CD4-positive, alpha-beta T cell treated with Interleukin-4 for 4 hours (primary cell): ENCODE measurements at places on chromosomes 6 and 20.
A peak's percentile ranks its signal among the peaks of the same experiment; 100 is the strongest.

DNA sequence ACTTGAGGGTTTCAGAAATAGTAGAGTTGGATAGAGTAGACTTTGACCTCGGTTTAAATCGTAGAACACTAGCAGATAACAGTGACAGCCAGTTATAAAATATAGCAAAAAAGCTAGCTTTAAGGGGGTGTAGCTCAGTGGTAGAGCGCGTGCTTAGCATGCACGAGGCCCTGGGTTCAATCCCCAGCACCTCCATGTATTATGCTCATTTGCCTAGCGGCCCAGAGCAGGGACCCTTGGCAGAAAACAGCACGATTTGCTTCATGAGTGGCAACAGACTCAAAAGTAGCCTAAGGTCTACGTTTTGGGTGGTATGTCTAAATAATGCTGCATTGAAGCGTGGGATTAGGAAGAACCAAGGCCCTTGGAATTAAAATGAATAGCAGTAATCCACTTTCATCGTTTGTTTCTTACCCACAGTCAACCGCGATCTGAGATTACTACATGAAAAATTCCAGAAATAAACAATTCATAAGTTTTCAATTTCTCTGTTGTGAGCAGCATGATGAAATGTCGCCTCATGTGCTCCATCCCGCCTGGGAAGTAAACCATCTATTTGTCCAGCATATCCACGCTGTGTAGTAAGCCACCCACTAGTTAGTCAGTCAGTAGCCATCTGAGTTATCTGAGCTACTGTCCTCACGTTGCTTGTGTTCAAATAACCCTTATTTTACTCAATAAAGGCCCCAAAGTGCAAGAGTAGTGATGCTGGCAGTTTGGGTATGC lies 184.9 kb downstream of the GPX5 start:
- no peak for DNase-seq

GRCh38 chr6:2970753-2971419 lies 481 bp downstream of the SERPINB6 start:
- DNase-seq: peak; percentile 51

DNA sequence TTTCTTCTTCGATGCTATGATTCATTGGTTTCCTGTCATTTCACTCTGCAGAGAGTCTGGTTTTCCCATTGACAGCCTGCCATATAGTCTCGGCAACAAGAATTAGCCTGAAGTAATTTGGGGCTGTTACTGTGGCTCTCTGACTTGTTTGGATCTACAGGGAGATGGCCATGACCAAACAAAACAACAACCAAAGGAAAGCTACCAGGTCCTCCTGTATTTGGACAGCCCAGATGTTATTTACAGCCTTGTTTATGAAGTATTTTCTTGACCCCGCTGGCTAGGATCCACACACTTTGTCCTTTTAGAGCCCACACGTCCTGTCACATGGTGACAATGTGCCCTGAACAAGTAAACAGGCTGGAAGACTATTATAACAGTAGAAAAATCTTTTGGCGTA lies 111.4 kb upstream of the PREP start:
- peak; percentile 3 for DNase-seq

DNA sequence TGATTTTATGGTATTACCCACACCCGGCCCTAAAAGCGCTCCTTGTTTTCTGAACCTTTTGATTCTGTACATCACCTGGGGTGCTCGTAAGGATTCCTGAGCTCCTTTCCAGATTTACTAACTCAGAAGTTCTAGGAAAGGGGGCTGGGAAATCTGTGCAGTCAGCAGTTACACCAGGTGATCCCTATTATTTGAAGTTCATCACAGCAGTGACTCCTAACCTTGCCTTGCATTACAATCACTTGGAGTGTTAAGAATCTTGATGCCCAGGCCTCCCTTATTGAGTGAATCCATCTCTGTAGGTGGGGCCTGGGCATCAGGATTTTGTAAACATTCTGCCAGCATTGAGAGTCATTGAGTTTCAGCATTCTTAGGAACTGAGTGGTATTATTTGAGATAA lies 44.7 kb downstream of the BMP6 start:
- DNase-seq: no peak

GRCh38 chr20:17950670-17951069 lies 17.9 kb downstream of the SNX5 start:
- DNase-seq: no peak

DNA sequence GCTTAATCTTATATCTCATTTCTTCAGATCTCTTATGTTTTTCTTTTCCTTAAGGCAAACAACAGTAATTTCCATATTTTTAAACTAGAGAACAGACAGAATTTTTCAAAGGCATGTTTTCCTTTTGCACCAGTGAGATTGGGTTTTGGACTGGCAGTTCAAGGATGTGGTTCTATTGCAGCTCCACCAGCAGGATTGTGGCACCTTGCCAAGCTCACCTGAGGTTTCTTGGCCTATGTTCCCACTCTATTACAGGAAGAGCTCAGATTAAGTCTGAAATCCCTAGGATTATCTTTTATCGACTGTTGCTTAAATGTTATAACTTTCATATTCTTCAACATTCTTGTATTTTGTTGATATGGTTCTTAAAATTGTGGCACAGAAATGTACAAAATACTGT lies 218.9 kb downstream of the PLCB4 start:
- no peak for DNase-seq

DNA sequence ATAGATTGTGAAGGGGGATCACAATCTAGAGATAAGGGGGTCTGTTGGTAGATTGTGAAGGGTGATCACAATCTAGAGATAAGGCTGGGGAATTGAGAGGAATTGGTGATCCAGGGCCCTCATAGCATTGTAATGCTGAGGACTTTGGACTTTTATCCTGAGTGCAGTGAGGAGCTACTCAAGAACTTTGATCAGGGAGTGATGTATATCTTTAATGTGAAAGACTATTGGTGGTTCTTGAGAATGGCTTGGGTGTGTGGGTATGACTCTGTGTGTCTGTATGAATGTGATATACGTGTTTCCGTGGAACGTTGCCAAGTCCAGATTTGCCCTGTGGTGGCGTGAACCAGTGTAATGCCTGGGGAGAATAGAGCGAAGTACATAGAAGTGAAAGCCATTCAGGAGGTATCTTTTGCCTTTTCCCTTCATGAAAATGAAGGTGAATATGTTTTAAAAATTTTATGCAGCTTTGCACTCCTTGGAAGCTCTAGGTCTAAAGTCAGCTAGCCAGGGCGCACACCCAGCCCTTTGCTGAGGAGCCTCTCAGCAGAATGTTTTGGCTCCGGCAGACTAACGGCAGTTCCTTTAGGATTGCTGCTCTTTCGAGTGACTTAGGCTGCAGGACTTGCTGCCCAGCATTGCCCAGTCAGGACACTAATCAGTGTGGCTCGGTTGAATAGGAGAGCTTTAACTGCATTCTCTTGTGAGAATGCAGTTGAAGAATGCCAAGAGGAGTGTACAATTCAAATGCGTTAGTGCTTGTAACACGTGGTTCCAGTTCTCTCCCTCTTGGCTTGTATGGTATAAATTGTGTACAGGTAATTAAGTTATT lies 3.5 kb downstream of the ZFAND3 start:
- peak; percentile 23 for DNase-seq

- no peak for DNase-seq
Measured at GRCh38 chr6:20866036-20866435, 331.8 kb downstream of the CDKAL1 start.

DNA sequence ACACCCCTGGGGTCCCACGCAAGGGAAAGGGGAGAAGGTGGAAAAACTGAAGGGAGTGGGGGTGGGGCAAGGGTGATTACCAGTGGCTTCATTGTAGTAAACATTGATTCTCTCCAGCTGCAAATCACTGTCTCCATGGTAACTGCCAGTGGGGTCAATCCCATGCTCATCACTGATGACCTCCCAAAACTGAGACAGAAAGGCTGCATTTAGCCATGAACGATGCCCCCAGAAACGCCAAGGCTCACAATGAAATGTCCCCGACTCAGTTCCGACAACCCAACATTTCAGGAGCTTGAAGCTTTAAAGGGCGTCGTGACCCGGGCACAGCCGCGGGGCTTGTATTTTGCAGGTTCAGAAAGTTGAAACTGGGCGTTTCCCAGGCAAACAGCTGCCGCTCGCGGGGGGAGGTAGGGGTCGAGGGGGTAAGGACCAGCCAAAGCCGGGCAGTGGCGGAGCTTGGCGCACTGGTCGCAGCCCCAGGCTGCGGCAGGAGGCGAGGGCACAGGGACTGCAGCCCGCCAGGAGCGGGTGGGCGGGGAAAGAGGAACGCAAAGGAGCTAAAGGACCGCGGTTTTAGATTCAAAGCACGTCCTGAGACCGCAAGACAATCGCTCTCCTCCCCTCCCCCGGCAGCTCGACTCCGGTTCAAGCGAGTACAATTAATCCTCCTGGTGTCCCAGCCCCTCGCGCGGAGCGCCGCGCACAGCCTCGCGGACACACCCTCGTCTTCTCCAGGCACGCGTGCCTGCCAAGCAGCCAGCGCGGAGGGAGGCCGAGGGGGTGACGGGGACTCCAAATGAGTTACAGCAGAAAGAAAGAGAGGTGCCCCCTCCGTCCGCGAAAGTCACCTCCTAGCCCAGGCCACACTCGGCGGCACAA lies 731 bp downstream of the TUBB2B start:
- no peak for DNase-seq

DNA sequence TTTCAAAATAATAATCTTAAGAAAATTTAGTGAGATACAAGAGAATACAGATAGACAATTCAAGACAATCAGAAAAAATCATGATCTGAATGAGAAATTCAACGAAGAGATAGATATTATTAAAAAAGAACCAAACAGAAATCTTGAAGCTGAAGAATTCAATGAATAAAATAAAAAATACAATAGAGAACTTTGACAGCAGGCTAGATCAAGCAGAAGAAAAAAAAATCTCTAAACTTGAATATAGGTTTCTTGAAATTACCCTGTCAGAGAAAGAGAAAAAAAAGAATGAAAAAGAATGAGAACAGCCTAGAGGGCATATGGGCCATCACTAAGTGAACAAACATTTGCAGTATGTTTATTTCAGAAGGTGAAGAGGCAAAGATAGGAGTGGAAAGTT lies 39.0 kb downstream of the IL22RA2 start:
- DNase-seq: no peak

DNA sequence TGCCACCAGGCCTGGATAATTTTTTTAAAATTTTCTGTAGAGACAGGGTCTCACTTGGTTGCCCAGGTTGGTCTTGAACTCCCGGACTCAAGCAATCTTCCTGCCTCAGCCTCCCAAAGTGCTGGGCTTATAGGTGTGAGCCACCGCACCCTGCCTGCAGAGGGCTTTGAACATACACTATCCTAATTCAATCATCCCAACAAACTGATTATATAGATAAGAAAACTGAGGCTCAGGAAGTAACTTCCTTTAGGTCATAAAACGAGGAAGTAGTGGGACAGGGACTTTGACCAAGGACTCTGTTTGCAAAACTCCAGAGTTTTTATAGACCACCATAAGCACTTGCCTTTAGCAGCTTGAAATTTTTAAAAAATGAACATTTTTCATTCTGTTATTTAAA lies 5.0 kb upstream of the BANF2 start:
- DNase-seq: no peak

- no peak for DNase-seq
Measured at GRCh38 chr6:2697291-2697690, 53.4 kb downstream of the MYLK4 start.

GRCh38 chr6:144595266-144595665 lies 310.1 kb downstream of the UTRN start:
- no peak for DNase-seq

DNA sequence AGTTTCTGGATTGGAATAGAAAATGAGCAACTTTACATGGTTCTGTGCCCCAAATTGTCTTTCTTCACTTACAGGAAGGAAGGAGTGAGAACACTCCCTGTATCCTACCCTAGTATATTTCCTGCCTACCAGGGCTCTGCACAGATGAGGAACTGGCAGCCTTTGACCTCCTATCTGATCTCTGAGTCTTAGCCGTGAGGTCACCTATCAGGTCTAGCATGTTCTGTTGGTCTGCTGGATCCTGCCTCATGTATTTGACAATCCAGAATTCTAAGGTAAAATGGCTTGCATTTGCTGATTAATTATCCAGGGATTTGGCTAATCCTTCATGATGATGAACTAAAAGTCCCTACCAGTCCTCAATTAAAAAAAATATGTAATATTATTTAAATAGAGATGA lies 35.0 kb upstream of the TRAM2 start:
- DNase-seq: no peak

GRCh38 chr6:11869672-11870340 lies 91.2 kb upstream of the ADTRP start:
- no peak for DNase-seq

DNA sequence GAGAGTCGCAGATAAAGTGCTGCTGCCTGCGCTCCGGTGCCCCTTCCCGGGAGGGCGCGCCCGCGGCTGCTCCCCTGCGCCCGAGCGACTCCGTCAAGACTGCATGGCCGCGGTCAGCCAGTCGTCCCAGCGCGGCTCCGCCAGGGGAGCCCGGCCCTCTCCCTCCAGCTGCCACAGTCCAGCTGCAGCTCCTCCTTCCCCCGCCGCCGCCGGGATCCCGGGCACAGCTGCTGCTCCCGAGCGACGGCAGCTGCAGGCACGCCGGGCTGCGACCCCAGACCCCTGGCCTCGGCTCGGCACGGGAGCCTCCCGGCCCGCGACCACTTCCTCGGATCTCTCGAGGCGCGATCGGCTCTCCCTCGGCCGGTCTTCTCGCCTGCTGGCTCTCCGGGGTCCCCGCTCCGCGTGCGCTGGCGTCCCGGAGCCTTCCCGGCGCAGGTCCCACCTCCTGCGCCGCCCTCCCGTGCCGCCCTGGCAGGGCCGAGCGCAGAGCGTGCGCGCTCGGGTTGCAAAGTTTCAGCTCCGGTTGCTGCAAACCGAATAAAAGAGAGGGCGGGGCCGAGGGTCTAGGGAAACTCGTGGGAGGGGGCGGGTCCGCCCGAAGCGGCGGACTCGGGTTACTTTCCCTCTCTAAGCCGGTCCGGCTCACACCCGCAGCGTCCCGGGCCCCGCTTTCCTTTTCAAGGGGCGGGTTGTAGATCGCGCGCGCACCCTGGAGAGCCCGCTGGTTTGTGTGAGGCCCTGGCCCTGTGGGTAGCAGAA lies at the start of gene CNKSR3:
TSS of gene CNKSR3 (minus strand) at position 542 of the 762 bp plus-strand sequence. CDS start 571 bp downstream, outside the sequence.
- DNase-seq: no peak

DNA sequence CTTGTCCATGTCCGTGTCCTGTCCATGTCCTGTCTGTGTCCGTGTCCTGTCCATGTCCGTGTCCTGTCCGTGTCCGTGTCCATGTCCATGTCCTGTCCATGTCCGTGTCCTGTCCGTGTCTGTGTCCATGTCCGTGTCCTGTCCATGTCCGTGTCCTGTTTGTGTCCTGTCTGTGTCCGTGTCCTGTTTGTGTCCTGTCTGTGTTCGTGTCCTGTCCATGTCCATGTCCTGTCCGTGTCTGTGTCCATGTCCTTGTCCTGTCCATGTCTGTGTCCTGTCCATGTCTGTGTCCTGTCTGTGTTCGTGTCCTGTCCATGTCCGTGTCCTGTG lies 55.0 kb upstream of the BHLHE23 start:
- DNase-seq: no peak
